8988T (cell line): ENCODE measurements at places on chromosomes 7 and 10.

DNA sequence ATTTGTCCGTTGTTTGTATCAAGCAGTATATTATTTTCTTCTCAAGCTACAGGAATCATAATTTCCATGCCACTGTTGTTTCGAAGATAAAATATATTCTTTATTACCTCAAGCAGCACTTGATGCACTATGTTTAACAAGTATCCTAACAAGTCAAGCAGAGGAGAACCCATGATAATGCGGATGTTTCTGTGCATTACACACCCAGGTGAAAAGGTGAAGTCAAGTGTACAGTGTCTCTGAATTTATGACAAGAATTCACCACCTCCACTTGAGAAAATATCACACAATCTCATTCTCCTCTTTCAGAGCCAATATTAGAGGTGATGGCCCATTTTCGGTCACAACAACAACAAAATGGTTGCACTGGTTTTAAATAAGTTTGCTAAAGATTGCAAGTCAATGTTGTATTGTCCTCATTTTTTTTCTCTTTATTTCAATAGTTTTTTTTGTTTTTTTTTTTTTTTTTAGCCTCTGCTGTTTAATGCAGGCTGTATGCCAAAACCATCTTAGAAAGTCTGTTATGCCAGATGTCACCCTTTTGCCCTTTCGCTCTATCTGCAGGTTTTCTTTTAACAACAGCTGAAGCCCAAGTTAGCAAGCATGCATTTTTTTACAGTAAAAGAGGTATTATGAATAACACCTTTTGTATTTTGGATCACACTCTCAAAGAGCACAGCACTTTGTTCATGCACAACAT is 568.7 kb upstream of the LRRN3 start:
- no peak for DNase-seq

DNA sequence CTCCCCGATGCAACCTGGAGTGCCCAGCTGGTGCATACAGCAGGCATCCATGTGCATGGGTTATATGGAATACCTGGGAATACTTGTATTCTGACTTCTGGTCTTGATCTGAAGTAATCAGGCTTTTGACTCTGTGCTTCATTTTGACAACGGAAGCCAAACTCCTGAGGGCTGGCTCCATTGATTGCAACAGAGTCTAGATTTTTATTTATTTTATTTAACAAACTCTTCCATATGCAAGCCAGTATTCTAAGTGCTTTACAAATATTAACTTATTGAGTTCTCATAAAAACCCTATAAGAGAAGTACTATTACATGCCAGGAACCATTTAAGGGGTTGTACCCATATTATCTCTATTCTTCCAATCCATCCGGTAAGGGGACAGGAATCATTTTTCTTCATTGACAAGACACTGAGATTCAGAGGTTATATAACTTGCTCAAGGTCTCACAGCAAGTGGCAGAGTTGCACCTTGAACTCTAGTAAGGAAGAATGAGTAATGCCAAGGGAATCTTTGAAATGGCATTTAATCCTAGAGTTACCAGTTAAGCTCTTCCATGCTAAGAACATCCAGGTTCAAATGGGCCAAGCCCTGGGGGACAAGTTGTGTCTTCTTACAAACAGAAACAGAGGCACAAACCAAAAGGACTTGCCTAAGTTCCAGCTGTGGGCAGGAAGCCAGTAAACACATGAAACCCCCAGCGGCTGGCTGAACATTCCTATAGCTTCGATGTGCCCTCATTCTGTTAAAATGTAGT is 241.0 kb downstream of the WDR11 start:
- no peak for DNase-seq

DNA sequence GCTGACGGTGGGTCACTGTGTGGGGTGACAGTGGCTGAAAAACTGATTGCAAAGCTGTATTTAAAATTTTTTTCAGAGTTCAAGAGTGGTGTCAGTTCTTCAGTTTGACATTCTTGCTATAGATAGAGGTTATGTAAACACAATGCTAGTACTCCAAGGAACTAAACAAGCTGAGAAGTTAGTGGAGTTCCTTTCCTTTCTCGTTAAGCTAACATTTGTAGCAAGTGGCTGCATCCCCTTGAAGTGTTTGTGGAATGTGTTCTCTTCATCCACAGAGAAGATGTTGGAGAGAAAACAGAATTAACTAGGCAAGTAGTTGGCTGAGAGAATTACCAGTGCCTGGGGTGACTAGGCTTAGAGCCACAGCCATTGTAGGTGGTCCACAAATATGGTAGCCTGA is 15.8 kb downstream of the CCNY start:
- no peak for DNase-seq

DNA sequence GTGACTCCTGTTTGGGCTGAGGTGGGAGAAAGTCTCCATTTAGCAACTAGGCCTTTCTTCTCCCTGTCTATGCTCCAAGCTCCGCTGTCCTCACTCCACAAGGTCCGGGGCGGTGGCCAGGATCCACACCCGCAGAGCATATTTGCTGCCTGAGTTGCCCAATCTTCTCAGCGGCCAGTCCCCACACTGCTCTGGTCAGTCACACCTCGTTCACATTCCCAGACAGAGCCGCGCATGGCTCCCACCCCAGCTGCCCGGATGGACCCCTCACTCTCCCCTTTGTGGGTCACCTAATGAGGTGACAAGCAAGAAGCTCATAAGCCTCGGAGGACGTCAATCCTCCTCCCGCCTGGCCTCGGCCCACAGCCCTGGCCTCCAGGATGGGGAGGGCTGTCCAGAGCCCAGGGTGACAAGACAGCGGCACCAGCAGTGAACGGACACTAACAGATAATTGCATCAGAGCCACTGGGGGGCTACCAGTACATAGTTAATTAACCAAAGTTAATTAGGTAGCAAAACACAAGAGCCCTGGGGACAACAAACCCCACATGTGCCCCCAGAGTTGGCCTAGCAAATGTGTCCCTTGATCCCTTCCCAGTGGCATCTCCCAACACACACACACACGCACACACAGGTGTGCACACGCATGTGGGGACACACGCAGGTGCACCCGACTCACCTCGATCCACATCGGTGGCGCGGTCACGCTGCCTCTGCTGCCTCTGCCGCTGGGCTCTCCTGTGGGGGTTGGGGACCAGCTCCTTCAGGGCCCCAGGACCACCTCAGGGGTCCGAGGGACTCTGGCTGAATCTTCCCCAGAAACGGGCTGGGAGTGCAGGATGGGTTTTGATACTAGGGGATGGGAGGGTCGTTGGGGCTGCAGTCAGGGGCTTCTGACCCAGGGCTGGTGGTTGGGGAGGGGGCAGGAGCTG is 11.8 kb downstream of the EPHA1 start:
- DNase-seq = no peak

DNA sequence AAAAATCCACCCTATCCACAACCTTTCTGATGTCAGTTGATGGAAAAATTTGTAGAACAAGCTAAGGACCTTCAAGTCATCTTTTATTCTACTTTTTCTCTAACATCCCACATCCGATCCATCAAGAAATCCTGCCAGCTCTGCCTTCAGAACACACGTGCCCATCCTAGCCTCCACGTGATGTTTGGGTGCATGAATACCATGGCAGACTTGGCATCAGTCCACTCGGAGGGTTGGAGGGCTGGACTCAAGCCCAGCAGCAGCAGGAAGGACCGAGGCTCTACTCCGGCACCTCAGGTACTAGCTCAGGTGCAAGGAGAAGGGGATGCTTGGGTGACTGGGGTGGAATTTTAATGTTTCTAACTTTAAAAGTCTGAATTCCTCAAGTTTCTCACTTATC is 428.6 kb downstream of the DPP6 start:
- no peak for DNase-seq

DNA sequence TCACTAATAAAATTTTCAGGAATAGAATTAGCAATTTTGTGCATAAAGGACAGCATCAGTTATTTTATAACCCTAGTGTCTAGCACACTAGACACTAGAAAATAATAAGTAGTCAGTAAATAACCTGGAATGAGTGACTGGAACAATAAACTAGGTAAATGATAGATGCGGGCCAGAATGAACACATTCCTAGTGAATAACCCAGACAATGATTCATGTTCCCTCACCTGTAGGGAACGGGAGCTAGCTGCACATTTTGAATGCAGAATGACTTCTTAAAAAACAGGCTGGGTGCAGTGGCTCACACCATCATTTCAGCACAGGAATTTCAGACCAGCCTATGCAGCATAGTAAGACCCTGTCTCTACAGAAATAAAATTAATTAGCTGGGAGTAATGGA is 3.2 kb upstream of the ATOH7 start:
- no peak for DNase-seq

DNA sequence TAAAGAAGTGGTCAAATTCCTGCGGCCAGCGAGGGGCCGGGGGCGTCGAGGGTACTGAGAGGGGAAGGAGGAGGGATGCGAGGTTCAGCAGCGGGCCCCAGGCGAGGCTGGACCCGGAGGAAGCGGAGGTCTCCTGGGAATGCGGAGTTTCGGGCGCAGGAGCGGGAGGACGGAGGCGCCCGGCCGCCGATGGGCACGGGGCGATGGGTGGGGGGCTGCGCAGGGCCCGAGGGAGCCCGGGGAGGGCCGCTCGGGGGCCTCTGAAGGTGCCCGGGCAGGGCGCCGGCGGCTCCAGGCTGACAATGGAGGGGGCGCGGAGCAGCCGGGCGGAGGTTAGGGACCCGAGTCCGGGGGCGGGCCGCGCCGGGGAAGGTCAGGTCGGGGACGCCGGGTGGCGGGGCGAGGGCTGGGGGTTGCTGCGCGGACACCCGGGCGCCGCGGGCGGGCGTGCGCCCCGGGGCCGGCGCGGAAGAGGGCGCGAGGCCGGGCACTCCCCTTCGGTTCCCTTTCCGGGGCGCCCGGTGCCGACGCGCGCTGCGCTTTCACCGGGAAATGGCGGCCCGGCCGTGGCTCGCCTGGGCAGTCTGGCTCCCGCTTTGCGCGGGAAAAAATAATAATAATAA is 683 bp downstream of the MACROH2A2 start:
- no peak for DNase-seq

- no peak for DNase-seq
Observed at GRCh38 chr7:124250297-124251034, 217.6 kb upstream of the TMEM229A start.

- DNase-seq = no peak
Observed at GRCh38 chr7:17444673-17445072, 146.2 kb downstream of the AHR start.

DNA sequence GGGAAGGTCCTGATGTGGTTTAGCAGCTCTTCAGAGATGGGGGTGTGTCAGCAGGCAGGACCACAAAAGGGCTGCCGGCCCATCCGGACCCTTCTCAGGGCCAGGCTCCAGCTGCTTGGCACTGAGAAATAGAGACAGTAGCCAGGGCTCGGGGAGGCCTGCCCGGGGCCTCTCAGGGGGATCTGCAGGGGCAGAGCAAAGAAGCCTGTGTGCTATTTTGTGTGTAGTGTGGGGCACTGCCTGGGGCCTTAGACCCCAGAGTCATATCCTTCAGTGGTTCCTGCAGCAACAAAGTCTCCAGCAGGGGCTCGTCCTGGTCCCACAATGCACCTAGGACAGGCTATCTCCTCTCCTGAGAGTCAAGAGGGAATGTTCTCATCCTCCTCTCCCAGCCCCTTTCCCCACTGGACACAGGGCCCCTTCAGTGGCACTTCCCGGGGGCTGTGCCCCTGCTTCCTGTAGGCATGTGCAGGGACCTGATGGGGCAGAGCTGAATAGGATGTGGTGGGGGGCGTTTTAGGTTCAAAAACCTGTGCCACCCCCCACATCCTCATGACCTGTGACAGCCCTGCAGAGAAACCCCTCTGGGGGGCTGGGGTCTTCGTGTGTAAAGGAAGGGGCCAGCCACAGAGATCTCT is 159.5 kb upstream of the RHEB start:
- DNase-seq = no peak

- DNase-seq = no peak
Observed at GRCh38 chr7:127404286-127405072, 12.0 kb upstream of the ZNF800 start.

- DNase-seq = no peak
Observed at GRCh38 chr7:123533929-123534382, 439 bp downstream of the IQUB start.
